NCI-H524 treated with DMSO at 0.1 percent for 48 hours (cell line): ENCODE measurements at places on chromosomes 2 and 18.
A peak's percentile ranks its signal among the peaks of the same experiment; 100 is the strongest.

DNA sequence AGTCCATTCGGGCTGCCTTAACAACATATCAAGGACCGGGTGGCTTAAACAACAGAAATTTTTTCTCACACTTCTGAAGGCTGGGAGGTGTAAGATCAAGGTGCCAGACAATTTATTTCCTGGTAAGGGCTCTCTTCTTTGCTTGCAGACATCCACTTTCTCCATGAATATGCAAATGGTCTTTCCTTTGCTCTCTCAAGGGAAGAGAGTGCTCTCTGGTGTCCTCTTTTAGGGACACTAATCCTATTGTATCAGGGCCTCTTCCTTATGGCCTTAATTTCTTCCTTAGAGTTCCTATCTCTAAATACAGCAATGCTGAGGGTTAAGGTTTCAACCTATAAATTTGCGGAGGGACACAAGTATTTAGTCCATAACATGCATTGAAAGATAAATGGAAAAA lies 770.8 kb downstream of the DSC3 start:
- DNase-seq = peak; percentile 38

DNA sequence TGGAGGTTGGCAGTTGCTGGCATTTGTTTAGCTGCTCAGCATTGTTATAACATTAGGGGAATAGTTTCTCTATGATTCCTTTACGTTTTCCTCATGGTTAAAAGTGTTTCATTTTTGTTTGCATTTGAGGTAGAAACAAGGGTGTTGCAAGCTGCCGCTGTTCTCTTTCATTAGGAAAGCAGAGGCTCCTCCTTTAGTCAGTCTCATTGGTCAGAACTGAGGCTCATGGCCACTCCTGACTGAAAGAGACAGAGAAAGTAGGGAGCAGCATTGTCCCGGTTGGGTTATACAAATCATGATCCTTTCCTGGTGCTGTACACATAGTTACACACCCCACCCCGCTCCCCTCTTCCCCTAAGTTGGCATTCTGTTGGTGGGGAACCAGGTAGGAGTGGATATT lies 59.8 kb upstream of the PTH2R start:
- no peak for DNase-seq

DNA sequence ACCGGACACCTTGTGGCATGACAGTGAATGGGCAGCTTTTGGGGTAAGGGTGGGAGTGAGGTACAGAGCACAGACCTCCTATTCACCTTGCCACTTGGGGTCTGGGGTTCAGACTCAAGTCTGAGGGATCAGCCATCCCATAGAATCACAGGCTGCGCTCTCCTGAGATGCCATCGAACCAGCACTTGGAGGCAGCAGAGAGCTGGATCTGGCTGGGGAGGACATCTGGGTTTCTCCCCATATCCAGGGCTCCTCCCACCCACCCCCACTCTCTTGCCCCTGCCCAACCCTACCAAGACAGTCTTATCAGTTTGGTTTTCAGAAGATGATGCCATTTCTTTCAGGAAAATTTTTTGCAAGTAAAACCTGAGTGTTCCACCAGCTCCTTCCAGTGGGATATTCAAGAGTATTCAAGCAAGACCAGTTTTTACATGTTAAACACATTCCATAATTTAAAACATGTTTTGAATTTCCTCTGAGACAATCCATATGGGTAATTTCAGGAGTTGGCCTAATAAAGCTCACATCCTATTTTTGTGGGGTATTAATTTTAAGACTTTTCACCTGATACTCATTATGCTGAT lies 29.2 kb upstream of the TEX44 start:
- peak; percentile 21 for DNase-seq

- no peak for DNase-seq
Observed at GRCh38 chr18:55275039-55275901, 312.7 kb downstream of the TCF4 start.

GRCh38 chr2:239142806-239143205 lies 258.0 kb downstream of the HDAC4 start:
- no peak for DNase-seq

DNA sequence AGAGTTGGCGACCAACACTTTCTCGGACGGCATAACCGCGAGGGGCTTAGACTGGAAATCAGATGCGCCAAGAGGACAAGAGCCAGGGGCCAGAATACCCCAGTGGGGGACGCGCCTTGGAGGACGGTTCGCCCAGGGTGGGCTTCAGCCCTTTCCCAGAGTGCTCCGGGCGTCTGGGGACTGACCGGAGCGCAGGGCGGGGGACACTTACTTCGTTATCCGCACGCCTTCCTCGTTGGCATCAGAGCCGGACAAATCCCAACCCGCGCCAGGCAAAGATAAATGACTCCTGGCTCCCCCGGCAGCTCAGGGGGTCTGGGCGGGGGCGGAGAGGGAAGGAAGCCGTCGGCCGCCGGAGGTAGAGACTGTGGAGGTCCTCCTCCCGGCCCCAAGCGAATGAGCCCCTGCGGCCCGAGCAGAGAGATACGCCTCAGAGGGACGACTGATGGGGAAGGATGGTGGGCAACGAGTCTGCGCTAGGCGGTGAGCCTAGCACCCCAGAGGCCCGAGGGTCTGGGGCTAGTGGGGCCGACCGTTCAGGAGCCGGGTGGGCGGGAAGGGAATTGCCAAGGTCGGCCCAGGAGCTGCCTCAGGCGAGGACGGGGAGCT lies 4.7 kb upstream of the SATB2 start:
- no peak for DNase-seq

- DNase-seq = no peak
Observed at GRCh38 chr2:224171226-224171625, 132.1 kb upstream of the SERPINE2 start.

- peak; percentile 81 for DNase-seq
Observed at GRCh38 chr2:56474412-56475158, 290.8 kb downstream of the CCDC85A start.

- no peak for DNase-seq
Observed at GRCh38 chr2:221050020-221050795, 521.9 kb downstream of the EPHA4 start.

DNA sequence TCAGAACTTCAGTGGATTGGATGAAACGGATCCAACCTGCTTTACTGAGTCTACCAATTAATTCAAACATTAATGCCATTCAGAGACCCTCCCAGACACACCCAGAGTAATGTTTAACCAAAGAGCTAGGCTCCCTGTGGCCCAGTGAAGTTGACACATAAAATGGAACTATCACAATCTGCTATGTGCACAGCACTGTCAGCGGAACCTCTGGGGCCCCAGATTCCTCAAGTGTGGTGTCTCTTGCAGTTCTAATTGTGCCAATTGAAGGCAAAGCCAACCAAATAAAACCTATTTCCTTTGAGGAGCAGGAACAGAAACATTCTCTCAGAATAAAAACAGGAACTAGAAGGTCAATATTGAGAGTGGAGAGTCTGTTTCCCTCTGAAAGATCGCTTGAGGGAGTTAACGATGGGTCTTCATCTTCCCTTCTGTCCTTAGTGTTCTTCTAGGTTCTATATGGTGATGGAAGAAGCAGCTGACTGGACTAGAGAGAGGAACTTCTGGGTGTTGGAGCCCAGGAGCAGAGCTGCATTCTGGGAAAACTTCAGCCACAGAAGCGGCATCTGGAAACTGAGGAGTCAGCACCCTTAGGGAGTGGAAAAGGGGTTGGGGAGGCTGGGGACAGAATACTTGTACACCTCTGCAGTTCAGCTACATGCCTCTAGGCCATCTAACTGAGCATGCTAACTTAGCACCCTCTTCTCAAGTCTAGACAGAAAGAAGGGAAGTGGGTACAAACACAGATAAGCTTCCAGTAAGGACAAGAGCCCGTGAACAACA lies 174.4 kb upstream of the FBXO11 start:
- DNase-seq = no peak

DNA sequence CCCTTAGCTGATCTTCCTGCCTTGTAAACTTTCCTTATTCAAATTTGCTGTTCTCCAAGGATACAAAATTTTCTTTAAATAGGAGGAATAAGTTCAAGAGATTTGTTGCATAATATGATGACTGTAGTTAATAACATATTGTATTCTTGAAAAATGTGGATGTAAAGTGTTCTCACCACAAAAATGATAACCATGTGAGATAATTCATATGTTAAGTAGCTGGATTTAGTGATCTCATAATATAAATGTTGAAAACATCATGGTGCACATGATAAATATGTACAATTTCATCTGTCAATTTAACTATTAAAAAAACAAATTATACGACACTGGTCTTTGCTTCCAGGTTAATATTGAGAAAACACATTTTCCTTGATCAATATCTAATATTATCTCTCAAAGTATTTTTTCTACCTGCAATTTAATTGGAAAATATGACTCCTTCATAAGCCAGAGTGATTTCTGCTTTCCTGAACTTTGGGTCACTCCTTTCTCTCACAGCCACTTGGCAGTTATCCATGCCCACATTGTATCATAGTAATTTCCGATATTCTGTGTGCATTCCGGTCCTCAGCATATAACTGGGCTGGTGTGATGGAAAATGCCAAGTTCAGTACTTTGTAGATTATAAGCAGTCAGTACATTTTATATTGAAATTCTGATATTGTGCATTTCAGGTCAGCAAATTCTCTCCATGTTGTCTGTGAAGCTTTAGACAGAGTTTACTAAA lies 152.6 kb downstream of the GULP1 start:
- no peak for DNase-seq
